NB4 (cell line): ENCODE measurements at places on chromosomes 2 and 18.
A peak's percentile ranks its signal among the peaks of the same experiment; 100 is the strongest.

DNA sequence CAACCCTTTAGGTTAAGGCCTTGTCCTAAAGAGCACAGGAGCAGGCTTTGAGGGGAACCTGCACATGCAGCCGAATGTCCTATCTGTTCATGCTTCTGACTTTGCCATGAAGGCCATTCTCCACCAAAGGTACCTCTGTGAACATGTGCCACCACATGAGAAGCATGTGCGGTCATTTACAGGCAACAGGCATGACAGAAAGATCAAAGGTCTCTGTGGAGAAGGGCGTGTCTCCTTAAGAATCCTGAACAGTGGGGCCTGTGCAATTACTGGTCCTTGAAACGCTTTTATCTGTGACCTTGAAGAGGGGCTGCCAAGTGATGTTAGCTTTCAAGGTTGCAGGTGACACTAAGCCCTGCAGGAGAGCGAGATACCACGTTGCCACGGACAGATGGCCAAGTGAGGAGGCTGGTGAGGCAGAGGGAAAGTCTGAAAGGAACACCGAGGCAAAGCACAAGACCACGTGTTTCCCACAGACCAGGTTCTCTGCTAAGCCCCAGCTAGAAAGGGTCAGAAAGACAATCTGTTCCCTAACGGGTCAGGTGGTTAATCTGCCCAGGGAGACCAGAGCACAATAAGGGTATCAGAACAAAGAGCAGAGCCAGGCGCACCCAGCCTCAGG lies 19.5 kb upstream of the POMC start:
- no peak for DNase-seq

GRCh38 chr2:224944707-224945547 lies 97.3 kb downstream of the DOCK10 start:
- peak; percentile 77 for DNase-seq

GRCh38 chr2:174729797-174730697 lies 34.2 kb downstream of the CHRNA1 start:
- DNase-seq, result no peak

GRCh38 chr2:174337337-174338146 lies 2.8 kb downstream of the SP9 start:
- DNase-seq, result peak; percentile 74

DNA sequence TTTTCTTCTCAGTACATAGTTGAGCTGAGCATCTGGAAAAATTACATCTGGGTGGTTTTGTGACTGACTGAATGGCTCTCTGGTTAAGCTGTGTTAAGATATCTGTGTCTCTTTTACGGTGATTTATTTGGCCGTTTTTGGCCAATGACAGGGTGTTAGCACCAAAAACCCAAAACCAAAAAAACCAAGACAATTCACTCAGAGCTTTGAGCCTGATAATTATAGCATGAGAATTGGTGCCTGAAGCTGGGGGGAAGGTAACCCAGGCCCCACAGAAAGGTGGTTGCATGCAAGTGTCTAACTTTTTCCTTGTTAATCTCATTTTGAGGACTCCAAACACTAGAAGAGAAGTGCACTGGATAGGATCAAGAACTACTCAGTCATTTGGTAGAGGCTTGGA lies 4.5 kb downstream of the CD28 start:
- DNase-seq, result no peak

DNA sequence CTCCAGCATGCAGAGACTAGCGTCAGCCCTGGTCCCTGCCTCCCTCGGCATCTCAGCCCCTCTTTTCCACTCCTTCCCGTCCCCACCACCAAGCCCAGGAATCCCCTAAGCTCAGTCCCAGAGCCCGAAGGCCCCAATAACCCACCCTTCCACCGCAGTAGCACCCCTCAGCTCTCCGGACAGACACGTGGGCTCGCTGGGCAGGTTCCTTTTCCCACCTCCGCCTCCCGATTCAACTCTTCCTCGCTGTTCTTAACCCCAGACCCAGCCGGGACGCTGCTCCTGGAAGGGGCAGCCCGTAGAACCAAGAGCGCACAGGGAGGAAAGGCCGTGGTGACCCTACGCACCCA lies 1.4 kb downstream of the IHH start:
- DNase-seq, result no peak

GRCh38 chr2:64819774-64820688 lies 166.3 kb upstream of the SERTAD2 start:
- peak; percentile 83 for DNase-seq

DNA sequence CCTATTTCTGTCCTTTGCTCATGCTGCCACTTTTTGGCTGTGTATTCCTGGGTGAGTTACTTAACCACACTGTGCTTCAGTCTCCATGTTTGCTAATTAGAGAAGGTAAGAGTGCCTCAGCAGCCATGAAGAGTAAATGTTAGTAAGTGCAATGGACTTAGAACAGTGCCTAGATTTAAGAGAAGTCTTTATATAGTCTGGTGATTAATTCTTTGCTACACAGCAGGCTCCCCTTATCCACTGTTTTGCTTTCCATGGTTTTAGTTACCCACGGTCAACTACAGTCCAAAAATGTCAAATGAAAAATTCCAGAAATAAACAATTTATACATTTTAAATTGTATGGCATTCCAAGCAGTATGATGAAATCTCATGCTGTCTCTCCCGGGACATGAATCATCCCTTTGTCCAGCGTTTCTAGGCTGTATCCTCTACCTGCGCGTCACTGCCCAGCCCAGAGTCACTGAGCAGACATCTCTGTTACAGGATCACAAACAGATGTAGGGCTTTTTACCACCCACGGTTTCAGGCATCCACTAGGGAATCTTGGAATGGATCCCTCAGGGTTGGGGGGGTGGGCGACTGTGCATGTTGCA lies 91.0 kb downstream of the CTIF start:
- DNase-seq, result no peak

DNA sequence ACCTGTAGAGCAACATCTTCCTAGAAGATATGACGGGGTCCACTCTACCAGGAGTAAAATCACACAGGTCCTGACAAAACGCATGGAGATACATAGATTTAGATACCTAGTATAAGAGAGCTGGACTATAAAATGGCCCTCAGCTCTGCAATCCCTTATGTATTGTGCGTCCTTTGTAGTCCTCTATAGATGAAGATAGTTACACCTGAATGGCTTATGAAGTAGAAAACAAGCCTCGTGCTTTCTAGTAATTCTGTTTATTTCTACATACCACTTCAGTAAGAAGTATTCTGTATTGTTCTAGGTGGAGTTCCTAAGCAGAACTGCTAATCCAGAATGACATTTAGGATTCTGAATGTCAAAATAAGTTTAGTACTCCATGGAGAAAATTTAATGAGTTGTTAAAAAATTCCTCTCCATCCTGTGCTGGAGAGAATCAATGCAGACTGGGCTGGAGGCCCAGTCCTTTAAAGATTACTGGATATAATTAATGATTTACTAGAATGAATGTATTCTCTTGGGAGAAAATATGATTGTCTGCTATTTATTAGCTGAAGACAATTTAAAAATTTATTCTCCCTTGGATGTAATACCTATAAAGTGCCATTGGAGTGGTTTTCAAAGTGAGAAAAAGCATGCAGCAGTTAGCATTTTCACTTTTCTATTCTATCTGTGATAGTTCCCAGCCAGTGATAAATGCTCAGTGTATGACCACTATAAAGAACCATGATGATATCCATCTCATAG lies 147.3 kb upstream of the UNC80 start:
- DNase-seq, result no peak

DNA sequence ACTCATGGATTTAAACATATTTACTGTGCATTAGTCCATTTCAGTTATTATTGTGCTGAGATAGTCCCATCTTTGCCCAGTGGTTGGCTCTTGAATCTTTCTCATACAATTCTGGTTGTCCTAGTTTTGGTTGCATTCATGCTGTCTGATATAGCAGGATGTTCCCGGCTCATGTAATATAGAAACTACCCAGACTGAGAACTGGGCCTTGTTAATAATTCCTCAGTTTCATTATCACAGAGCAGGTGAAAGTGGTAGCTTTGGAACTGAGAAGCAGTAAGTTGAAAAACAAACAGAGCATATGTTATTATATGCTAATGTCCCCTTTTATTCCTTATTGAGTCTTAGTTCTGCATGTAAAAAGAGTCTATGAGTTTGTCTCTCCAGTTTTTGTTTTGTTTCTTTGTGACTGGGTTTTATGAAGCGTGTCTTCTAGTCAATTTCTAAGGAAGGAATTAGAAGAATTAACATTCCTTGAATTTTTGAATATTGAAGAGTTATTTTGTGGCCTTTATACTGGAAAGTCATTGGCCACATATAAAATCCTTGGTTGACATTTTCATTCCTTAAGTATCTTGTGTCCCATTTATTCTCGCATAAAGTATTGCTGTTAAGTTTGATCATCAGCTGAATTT lies 43.3 kb downstream of the EIF5B start:
- DNase-seq, result no peak

- no peak for DNase-seq
Observed at GRCh38 chr18:76860411-76860810, 38.1 kb downstream of the ZNF236 start.

DNA sequence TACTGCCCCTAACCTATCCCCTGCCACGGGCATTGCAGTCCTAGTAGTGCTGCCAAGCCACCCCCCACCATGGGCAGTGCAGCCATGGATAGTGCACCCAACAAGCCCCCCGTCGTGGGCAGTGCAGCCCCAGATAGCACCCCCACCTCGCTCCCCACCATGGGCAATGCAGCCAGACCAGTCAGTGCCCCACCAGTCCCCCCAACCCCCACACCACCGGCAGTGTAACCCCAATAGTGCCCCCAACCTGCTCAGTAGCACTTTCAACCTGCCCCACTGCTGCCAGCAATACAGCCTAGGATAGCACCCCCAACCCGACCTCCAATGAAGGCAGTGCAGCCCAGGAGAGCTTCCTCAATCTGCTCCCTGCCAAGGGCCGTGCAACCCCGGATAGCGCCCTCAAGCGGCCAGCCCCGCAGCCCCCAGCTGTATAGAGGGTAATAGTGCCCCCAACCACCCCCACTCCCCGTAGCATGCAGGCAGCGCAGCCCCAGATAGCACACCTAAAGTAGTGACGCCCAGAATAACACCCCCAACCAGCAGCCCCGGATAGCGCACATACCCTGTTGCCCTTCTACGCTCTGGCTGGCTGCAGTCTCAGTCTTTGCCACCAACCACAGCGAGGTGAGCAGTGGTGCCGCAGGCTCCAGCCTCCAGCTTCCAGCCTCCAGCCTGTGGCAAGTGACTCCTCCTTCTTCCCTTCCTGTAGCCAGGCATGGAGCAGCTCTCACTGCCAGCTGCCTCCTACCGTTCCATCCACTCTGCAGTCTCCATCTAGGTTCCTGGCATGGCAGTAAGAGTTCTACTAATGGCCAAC lies 45.4 kb upstream of the ANKRD62 start:
- DNase-seq, result no peak

DNA sequence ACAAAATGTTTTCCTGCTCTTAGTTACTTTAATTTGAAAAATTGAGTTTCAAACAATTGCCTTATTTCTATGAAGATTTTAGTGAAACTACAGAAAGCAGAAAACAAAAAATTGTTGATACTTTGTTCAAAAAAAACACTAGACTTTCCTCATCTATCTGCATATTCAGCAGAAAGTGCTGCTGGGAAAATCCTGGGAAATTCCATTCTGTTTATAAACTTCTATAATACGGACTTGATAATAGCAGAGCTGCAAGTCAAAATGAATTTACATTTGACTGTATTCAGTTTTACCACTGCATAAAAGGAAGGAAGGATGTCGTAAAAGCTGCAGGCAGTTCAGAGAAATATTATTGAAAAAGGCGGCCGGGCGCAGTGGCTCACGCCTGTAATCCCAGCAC lies 24.9 kb upstream of the ERICH2 start:
- peak; percentile 39 for DNase-seq

DNA sequence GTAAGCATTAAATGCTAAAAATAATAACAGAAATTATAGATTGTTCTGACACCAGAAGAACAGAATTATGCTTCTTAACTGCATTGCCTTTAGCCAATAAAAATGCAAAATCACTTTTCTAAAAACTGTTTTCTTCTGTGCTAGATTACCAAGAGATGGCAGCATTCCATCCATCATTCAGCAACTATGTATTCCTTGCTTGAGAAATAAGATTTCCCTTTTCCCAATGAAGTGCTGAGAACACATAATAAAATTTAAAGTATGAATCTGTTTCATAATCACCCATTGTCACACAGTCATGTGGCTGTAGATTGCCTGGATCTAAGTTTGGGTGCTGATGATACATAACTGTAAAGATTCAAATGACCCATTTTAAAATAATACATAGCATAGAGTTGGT lies 504.2 kb downstream of the TDRD15 start:
- DNase-seq, result no peak
